ENCODE measurements at places on chromosomes 6 and 20.

- no peak for DNase-seq
Measured at GRCh38 chr20:7703551-7703961, 236.7 kb downstream of the HAO1 start.

GRCh38 chr6:106799031-106799894 lies 169.9 kb downstream of the QRSL1 start:
- no peak for DNase-seq

GRCh38 chr6:112956696-112957535 lies 609.8 kb downstream of the RFPL4B start:
- no peak for DNase-seq

DNA sequence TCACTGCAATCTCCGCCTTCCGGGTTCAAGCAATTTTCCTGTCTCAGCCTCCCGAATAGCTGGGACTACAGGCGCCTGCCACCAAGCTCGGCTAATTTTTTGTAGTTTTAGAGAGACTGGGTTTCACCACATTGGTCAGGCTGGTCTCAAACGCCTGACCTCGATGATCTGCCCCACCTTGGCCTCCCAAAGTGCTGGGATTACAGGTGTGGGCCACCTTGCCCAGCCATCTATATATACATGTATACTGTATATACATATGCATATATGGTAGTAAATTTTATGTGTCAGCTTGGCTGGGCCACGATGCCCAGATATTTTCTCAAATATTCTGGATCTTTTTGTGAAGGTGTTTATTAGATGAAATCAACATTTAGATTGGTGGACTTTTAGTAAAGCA lies 18.8 kb downstream of the RBL1 start:
- DNase-seq = no peak

Measured in activated CD8-positive, alpha-beta memory T cell treated with anti-CD3 and anti-CD28 coated beads, Interleukin-2, amount 50 U/mL, for 48 hours (primary cell).